ENCODE measurements at places on chromosomes 5 and 9.

GRCh38 chr9:113868501-113868900 is 7.6 kb upstream of the ZNF618 start:
- no peak for DNase-seq

DNA sequence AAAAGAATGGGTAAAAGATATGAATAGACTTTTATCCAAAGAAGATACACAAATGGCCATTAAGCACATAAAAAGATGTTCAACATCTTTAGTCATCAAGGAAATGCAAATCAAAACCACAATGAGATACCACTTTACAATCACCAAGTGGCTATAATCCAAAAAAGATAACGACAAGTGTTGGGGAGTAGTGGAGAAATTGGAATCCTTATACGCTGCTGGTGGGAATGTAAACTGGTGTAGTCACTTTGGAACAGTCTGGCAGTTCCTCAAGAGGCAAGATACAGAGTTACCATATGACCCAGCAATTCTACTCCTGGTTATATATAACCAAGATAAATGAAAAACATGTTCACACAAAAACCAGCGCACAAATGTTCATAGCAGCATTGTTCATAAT is 234.9 kb downstream of the SPATA31D1 start:
- no peak for DNase-seq

DNA sequence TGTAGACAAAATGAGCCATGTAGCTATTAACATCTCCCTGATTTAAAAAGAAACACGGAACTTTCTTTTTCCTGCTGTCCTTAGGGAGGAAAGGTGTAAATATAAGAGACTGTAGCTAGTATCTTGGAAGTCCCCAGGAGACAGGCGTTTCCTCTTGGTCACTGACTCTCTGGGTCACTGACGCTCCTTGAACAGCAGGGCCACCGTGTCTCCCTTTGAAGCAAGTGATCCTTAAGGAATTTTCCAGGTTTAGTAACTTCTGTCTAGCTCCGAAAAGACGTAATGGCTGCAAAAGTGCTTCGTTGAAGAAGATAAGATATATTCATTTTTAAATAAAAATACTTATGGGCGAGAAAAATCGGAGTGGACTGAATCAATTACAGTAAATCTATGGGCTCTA is 745 bp upstream of the CLTA start:
- no peak for DNase-seq

DNA sequence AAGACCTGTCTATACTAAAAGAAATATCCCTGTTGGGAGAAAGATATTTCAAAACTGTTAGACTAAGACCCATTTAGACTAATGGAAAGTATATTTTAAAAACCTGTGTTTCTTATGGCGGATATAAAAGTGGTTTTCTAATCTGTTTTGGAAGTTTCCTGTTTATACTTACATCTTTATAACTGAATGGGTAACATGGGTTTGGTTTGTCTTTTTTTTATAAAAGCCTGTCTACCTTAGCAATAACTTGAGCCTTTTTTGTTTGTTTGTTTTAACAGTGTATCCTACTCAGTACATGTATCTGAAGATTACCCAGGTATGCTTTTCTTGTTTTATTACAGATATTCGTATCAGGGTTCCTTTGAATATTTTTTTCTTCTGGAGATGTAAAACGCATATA is 83.4 kb downstream of the PARP8 start:
- no peak for DNase-seq

GRCh38 chr9:109961626-109962025 is 181.6 kb downstream of the PALM2AKAP2 start:
- DNase-seq: no peak

DNA sequence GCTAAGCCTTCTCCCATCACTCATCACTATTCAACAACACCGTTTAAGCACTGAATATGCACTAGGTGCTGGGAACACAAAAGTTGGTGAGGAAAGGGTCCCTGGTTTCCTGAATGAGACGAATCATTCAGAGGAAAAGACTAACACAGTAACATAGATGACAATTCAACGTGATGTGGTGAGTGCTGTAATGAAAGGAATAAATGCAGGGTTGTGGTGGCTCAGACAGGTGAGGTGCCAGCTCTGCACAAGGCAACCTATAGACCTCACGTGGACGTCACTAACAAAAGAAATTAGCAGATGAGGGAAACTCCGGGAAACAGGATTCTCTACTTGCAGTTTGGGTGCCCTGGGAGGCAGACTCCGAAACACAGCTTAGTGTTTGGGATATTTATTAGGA is 40.0 kb upstream of the ERBIN start:
- no peak for DNase-seq

- no peak for DNase-seq
These were observed 245.1 kb downstream of the DOCK8 start for GRCh38 chr9:459491-460444.

DNA sequence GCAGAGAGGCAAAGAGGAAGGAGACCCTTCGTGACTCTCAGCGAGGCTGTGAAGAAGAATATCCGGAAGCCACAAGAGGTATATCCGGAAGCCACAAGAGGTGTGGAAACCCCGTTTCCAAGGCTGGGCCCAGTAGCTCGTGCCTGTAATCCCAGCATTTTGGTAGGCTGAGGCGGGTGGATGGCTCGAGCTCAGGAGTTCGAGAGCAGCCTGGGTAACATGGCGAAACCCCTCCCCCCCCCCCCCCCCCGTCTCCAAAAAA is 612 bp upstream of the BBLN start:
- DNase-seq: peak; percentile 46

- DNase-seq: no peak
These were observed 127.0 kb upstream of the PALM2AKAP2 start for GRCh38 chr9:109652971-109653370.

- DNase-seq: no peak
These were observed 10.7 kb downstream of the ARHGAP26 start for GRCh38 chr5:142780871-142781270.

GRCh38 chr5:112787261-112787660 is 49.6 kb downstream of the APC start:
- DNase-seq: no peak

DNA sequence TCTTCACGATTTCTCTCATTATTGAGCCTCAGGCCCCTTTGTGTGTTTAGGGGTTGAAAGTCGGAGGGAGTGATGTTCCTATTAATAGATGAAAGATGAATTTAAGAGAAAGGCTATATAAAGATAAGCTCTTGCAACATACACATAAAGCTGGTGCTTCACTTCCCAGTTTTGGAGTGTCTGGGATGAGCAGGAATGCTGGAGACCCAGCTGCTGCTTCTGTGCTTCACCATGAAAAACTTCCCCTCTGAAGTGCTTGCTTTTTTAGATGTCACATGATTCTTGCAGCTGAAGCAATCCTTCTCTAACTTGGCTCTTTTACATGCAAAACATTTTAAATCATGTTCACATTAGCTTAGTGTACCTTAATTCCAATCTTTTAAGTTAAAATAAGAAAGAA is 19.7 kb upstream of the SNCAIP start:
- DNase-seq: no peak

- no peak for DNase-seq
These were observed 593.7 kb downstream of the IRX1 start for GRCh38 chr5:4189317-4189716.

DNA sequence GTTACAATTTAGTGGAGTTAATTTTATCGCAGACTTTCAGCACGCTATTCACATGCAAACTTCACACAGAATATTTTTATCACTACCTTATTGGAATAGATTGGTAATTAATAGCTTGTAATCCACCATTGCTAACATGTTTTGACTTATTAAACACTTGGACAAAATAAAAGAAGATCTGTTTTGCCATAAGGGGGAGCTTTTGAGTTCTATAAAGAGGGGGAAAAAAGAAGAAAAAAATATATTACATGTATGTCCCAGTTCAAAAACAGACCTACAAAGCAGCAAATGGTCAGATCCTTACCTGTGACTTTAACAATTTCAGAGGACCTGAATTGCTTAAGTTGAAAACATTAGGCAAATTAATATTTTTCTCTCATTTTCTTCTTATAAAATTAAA is 1.2 kb upstream of the PAPPA start:
- DNase-seq: no peak

DNA sequence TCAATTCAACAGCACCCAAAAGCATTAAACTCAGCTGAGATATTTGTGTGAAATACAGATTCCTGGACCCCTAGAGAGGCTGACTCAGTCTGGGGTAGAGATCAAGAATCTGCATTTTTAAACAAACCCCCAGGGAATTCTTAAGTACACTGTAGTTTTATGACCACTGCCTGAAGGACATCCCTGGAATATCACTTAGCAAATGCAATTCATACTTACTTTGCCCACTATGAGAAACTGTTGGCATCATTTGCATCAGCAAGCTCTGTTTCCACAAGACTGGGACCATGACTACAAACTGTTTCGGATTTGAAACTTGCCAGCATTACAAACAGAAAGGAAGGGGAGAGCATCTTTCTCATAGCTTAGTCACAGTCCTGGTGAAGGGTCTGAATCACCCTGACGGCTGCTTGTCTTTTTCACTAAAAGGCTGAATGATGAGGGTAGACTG is 63.7 kb downstream of the MLLT3 start:
- peak; percentile 18 for DNase-seq

DNA sequence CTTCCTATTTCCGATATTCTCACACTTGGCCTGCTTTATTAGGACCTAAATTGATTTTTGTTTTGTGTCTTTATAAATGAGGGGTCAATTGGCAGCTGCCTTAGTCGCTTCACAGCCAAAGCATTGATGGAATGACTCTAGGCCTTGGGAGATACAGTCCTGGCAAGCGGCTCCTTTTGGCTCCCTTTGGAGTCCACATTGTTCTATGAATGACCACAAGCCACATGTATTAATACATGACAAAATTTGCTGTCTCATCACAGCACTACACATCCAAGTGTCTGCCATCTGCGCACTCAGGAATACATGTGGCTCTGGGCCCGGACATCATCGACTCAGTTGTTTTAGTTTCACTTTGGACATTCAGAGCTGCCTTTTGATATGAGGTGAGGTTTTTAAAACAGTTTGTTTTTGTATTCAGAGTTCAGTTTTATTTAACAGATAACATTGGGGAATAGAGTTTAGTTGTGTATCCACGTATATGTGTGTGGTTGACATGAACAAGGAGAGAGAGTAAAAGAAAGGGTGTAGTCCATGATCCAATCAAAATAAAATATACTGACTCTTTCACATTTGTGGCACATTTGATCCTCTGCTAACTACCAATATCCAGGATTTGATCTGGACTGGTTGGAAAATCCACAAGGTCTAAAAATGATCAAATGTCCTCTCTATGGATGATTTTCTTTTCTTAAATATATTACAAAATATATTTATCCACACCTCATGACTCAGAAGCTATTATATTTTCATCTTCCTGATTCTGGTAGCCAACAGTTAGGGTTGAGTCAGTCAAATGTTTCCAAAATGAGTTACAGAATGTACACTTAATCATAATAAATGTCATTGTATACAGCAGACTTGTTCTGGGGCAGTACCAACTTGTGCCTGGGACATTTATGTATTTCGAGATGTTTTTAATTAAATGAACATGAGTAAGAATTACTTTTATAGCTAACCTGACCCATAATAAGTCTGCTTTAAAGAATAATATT is 114.0 kb upstream of the MTAP start:
- DNase-seq: no peak

DNA sequence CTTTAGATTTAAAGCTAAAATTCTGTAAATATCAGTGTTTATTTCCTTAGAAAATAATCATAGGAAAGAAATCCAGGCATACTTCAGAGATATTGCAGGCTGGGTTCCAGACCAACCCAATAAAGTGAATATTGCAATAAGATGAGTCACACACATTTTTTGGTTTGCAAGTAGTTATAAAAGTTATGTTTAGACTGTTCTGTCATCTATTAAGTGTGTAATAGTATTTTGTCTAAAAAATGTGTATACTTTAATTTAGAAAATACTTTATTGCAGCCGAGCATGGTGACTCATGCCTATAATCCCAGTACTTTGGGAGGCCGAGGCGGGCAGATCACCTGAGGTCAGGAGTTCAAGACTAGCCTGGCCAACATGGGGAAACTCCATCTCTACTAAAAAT is 6.9 kb upstream of the RIC1 start:
- DNase-seq: no peak

DNA sequence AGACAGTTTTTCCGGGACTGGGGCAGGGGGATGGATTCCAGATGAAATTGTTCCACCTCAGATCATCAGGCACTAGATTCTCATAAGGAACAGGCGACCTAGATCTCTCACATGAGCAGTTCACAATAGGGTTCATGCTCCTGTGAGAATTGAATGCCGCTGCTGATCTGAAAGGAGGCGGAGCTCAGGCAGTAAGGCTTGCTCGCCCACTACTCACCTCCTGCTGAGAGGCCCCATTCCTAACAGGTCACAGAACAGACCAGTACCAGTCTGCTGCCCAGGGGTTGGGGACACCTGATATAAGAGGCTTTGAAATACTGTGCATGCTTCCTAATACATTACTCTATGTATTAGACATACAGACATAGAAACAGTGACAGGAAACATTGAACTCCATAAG is 41.1 kb downstream of the PTPRD start:
- no peak for DNase-seq

- no peak for DNase-seq
These were observed 184.0 kb upstream of the NR4A3 start for GRCh38 chr9:99637641-99638040.

DNA sequence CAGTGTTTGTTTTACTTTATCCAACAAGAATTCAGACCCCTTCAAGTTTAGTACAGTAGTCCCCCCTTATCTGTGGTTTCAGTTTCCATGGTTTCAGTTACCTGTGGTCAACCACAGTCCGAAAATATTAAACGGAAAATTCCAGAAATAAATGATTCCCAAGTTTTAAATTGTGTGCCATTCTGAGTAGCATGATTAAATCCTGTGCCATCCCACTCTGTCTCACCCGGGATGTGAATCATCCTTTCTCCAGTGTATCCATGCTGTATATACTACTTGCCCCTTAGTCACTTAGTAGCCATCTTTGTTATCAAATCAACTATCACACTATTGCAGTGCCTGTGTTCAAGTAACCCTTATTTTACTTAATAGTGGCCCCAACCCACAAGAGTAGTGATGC is 153.8 kb upstream of the RASA1 start:
- no peak for DNase-seq

GRCh38 chr9:96619491-96620180 is at the start of gene CDC14B:
CDC14B (minus strand) TSS chr9:96619843; CDS start chr9:96619378, 465 bp downstream.
- peak; percentile 84 for DNase-seq

GRCh38 chr5:39919876-39920275 is 495.1 kb upstream of the DAB2 start:
- DNase-seq: no peak

DNA sequence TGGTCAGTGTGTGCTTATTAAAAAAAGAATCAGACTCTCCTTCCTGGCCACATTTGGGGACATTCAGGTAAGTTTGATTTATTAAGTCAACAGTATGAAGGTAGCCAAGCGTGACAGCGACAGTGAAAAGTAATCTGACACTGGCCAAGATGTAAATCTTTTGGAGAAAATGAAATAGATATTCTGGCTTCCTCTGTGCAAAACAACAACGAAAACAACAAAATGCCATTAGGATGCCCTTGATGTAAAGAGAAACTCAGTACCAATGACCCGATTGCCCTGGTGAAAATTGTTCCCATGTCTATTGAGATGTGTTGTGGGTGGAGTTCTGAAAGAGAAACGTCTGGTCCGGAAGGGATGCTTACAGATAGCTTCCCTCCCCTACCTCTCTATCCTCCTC is 267.8 kb downstream of the MAT2B start:
- no peak for DNase-seq

- DNase-seq: no peak
These were observed 427.6 kb downstream of the GADD45G start for GRCh38 chr9:90032296-90033027.

GRCh38 chr5:5767286-5767928 is 344.9 kb downstream of the ICE1 start:
- DNase-seq: no peak
